ENCODE measurements at places on chromosomes 5 and 9. TPM values are rescaled to one million over a fixed set of nuclear protein-coding genes. Genes with fewer than 3 reads are reported as not detected.

The PRDM9 gene
- not detected for total RNA-seq

The PRRX2 gene
- total RNA-seq: 0.64 TPM

The RNF14 gene
- 24.2 TPM for total RNA-seq

The OTP gene
- total RNA-seq: not detected

The IRX1 gene
- not detected for total RNA-seq

The PELO gene
- 14.7 TPM for total RNA-seq

The KCNT1 gene
- total RNA-seq: not detected

The LMX1B gene
- total RNA-seq: not detected

The TRPM3 gene
- total RNA-seq: not detected

The NDUFA8 gene
- total RNA-seq: 39.1 TPM

The WDR38 gene
- total RNA-seq: not detected

The TAF11L5 gene
- not detected for total RNA-seq

The PARP8 gene
- total RNA-seq: 66.3 TPM

The PCSK1 gene
- not detected for total RNA-seq

The FSTL4 gene
- total RNA-seq: not detected

The IFNE gene
- total RNA-seq: not detected

The C9 gene
- total RNA-seq: not detected

The FAM221B gene
- not detected for total RNA-seq

The ERMP1 gene
- total RNA-seq: 37.6 TPM
